ENCODE measurements at places on chromosomes 1 and 21.

DNA sequence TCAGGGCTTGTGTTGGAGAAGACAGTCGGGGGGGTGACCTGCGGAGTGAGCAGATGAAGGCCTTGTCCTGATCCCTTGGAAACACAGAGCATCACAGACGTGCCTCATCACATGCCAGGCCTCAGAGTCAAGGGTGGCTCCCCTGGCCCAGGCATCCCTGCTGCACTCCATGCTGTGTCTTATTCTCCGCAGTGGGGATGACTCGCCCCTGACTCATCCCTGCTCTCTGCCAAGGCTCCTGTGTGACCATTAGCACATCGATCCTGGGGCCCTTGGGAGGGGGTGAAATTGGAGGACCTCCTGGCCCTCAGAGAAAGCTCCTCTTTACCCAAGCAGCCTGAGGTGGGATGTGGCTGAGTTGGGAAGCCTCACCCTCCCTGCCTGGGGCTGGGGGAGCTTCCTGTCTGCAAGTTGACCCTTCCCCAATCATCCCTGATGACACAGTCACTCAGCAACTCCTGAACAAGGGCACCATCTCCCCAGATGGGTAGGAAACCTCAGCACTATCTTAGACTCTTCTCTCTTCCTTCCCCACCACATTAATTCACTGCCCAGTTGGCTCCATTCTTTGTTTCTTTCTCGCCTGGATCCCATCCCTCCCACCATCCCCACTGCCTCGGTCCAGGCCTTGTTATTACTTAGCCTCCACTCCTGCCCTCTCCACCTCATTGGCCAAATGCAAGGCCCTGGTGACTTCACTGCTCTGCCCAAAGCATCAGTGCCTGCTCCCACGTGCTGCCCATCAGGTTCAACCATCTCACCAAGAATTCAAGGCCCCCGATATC, 74.6 kb downstream of the CAMK2N1 start:
- DNase-seq, result no peak

DNA sequence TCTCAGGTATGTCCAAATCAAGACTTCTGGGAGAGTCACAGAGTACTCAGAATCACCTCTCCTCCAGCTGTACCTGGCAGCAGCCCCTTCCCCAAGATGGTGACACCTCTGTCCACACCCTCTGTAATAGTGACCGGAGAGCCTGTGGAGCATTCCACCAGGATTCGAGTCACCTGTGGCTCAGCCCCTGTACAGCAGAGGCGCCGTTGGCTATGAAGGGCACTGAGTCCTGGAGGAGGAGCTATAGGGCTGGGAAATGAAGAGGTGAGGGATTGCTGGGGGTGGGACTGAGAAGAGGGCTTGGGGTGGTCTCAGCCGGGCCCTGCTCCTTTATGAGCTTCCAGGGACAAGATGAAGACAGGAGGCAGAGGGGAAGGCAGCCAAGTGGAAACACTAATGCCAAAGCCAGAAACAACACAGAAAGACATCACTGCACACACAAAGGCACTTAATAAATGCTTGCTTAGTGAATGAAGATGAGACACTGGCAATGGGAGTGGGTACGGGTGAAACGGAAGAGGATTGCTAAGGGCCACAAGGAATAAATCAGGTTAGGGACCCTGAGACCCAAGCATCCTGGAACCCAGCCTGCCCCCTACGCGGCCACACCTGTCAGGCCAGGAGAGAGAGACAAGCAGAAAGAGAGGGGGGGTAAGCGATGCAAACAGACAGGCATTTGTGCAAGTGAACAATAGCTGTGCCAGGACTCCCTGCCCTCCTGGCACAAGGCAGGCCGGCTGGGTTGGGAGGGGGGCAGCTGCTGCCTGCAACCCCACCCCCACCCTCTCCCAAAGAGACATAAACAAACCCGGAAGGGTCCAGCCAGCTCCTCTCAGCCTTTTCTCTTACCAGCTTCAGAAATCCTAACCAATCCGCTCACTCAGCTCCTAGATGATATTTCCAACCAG, 3.9 kb downstream of the ARHGEF2 start:
- DNase-seq, result no peak

DNA sequence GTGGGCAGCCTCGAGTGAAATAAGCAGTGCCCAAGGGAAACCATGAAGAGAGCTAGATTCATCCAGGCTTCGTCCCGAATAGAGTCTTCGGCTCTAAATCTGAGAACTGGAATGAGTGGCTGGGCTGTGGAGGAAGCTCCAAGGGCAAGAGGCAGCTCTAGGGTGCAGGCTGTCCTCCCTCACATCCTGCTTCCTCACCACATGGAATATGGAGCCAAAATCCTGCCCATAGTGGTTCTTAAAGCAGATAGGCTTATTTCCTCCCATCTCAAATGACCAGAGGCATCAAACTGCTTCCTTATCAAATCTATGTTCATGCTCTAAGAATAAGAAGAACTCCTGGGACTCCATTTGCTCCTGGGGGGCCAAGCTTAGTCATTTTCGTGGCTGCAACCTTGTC, 2.5 kb downstream of the IL24 start:
- DNase-seq, result no peak

DNA sequence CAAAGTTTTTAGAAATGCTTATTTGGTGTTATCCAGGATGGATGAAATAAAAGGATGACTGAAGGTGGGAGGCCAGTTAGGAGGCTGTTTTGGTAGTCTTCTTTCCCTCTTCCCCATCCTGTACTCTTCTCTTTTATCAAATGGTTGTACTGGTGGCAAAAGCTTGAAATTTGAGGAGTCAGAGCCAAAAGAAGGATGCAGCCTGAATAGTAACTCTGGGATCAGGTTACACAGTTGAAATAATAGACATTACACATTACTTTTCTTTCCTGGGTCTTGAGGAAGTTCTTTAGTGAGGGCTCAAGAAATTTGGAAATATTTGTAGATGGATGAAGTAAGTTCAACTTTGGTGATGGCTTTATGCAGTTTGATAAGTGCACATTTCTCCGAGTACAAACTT, 108.6 kb downstream of the GPR52 start:
- DNase-seq, result no peak

DNA sequence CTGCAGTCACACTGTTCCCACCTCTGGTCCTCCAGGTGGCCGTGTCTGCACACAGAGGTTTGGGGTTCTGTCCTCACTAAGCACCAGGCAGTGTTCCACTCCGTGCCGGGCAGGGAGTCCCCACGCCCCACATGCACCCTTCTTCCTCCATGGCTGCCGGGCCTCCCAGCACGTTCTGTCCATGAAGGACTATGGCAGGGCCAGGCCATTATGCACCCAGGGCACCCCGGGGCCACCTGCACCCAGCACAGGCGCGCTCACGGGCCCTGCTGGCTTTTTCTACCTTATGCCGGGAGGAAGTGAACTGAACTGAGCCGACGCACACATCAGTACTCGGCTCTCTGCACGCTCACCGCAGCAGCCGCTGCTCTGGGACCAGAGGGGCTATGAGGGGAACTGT, 10.3 kb downstream of the PANK4 start:
- DNase-seq, result no peak

GRCh38 chr1:85427849-85428248, 37.1 kb downstream of the DDAH1 start:
- no peak for DNase-seq

DNA sequence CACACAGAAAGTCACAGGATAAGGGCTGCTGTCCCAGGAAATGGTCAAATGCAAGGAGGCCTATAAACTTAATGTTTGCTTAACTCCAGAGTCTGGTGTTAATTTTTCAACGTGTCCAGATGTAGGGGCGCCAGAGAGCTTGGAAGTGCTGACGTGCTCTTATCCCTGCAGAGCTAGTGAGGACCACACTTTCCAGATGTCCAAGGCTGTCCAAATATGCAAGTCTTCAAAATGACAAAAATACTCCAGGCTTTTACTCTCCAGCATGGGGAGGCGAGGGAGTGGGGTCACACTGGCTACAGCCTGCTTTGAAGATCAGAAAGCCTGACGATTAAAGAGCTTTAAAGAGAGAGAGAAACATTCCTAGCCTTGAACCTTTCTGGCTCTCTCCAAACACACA, 57.6 kb downstream of the ABCA4 start:
- DNase-seq, result peak; percentile 17

DNA sequence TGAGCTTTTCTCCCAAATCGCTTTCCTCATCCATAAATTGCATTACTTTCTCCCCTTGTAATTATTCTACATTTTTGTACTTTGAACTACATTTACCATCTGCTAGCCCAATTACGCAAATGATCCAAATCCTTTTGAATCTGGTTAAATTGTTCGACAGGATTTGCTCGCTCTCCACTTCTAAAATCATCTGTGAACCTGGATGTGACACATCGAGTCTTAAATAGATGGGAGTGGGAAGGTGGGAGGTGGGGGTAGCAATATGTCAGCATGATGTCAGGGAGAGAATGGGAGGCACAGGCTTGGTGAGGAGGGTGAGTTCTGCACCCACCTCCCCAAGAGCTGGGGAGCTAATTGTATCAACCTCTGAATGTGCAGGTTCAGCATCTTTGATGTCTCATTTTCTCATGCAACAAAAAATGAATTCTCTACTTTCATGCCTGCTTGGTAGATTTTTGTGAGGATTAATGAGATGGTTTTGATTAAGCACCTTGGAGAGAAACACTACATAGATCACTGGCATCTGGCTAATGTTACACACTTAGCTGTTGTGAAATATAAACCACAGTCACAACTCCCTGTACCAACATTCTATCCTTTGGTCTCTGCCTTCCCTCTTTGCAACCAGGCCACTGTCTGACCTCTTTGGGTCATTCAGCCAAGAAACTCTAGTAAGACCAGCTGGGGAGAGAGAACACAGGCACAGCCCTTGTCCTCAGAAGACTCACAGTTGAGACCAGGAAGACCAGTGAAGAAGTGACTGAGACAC, 165.1 kb downstream of the DAB1 start:
- no peak for DNase-seq

GRCh38 chr1:153547560-153548551, 1.2 kb downstream of the S100A3 start:
- DNase-seq, result no peak

DNA sequence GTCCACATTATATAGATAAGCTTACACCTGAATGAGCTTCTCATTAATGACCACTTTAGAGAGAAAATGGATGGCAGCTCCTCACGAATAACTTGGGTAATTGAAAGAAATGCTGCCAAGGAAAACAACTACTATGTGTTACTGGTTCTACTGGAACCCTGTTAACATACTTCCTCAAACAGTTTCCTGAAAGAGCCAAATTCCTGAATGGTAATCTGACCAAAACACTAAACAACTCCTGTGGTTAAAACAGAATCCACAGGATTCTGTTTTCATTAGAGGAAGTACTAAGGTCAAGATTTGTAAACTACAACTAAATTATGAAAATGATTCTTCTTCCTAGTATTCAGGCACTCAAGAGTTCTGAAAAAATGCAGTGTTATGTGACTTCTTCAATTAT, 107.2 kb downstream of the DNM3 start:
- no peak for DNase-seq

DNA sequence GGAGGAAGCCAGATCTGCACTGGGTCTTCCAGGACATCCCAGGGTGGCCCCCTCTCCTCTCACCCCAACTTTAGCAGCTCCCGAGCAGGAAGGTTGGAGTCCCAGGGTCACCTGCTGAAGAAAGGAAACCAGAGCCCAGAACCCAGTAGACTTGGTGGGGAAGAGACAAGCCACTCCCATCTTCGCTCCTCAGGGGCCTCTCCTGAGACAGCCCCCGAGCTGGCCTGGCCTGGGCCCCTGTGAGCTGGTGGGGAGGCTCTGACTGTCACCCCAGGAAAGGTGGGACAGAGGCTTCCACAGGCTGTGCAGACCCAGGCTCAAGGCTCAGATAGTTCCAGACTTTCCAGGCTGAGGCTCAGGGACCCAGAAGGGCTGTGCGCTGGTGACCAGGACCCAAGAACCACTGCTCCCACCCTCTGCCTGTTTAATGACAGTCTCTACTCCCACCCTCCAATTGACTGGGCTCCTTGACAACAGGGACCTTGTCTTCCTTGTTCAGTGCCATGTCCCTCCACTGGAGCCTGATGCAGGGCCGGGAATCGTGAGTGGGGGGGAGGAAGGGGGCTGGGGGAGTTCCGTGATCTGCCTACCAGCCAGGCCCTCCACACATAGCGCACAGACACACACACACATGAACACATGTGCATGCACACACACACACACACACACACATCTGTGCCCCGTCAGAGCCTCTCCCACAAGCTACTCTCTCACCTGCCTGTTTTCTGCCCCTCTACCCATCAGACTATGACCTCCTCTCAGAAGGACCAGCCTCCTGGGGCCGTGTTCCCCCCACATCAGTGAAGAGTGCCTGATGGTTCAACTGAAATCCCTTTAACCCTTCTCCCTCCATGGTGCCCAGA, 401.2 kb downstream of the MATN1 start:
- no peak for DNase-seq

DNA sequence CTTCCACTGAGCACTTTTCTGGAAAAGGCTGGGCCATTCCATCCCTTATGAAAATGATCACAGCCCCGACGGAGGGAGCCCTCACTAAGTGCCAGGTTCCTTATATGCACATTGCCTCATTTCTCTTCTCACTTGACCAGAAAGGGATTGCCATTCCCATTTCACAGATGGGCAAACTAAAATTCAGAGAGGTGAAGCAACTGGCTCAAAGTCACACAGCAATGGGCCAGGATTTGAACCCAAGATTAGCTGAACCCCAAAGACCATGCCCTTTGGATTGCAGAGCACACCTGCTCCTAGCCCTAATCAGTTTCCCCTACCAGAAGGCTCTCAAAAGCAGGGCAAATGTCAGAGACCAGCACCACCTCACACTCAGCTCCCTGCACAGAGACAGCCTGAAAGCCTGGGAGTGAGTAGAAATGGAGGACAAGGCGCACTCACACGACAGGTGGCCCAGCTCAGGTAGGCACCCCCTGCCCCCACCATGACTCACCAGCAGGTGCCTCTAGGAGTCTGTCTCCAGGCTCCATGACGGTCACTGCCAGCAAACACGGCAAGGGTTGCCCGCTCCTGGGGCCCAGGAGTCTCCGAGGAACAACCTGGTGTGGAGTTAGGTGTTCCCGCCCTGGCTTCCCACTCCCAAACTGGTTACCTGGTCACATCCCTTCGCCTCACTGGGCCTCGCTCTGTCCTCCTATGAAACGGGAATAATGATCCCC, 21.7 kb downstream of the SDC3 start:
- DNase-seq, result no peak

DNA sequence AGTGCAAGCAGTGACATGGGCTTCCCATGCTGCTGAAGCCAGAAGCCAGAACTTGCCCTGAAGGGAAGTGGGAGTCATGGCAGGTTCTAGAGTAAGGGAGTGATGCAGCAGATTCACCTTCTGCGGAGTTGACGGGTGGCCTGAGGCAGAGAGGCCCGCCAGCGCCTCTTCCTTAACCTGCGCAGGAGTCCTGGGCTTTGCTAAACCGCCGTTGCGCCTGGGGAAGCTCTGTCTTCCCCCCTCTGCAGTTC, 67.3 kb downstream of the OBSCN start:
- no peak for DNase-seq

DNA sequence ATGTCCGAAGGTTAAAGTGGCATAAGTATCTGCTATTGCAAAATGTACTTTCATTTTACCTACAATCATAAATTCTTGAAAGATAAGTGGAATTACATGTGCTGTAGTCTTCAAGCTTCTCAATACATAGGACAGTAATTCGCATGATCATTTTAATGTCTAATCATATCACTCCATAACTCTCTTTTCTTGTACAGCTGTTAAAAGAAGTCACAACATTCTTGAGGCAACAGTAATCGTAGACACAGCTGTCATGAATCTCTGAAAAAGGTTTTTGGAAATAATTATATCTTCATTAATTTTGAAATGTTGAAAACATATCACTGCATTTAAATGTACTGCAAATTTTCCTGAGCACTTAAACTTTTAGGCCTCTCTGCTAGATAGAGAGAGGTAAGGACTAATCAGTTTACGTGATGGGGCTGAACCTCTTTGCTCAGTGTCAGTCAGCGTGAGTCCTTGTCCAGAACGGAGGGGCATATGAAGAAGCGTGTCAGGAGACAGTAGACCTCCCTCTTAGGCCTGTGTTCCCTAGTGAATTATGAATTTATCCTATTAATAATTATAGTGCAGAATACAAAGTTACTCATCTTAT, 133.4 kb downstream of the NEK7 start:
- no peak for DNase-seq
